Sigmoid colon (tissue), 7 donors: ENCODE measurements at places on chromosomes 3 and 15. TPM values are rescaled to one million over a fixed set of nuclear protein-coding genes. Genes with fewer than 3 reads are reported as not detected.

DNA sequence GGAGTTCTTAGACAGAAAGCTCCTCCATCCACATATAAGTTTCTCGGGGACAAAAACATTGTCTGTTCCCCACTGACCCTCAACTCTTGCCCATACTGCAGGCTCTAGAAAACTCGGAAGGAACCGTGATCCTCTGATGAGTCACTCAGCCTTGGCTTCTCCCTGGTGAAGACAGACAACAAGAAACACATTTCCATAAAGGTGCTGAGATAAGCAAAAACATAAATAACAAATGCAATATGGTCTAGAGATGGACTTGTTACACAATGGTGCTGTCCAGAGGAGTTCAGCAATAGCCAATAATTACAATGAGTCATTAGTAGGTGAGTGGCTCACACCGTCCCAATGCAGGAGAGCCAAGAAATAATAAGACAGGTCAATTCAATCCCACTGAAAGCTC lies 43.7 kb downstream of the MAGI1 start:
- DNase-seq: no peak
- H3K36me3 ChIP-seq: no peaks in the 10 kb centered on the region
- no peak overlapping the region for H3K4me3 ChIP-seq
- H3K27ac ChIP-seq: no peak overlapping the region

DNA sequence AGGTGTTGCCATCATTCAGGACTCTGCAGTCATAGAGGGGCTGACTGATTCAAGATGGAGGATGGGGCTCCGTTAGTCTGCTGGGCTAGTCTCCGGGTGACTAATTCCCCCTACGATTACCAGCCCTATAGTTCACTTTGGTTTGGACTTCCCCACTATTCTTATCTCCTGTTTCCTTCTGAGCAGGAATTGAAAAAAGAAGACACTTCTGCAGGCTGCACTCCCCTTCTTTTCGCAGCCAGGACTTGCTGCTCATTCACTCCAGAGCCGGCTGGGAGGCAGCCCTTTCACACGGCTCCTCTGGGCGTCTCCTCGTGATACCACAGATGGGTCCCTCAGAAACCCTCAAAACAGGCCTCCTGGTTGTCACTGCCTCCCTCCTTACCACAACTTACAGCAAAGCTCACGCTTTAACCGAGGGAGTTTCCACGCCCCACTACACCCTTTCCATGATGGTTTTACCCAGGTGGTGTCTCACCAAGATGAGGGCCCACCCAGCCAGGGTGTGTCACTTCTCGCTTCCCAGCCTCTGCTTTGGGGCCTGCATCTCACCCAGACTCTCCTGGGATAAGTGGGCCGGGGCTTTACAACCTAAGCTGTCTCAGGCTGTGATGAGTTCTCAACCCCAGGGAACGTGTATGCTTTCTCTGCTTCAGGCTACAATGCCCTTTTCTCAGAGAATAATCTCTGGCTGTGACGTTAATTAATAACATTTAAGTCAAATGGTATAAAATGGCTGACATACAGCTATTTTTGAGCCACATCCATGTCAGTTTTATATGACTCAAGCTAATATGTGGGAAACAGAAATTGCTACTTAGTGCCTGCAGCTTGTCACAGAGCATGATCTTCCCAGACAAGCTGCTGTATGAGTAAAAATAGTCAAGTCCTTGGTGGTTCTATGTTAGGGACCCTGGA lies 11.9 kb downstream of the CX3CR1 start:
- H3K27ac ChIP-seq: no peak overlapping the region
- no peaks in the 10 kb centered on the region for H3K27me3 ChIP-seq
- no peaks in the 10 kb centered on the region for H3K4me1 ChIP-seq
- no peaks in the 10 kb centered on the region for H3K36me3 ChIP-seq

DNA sequence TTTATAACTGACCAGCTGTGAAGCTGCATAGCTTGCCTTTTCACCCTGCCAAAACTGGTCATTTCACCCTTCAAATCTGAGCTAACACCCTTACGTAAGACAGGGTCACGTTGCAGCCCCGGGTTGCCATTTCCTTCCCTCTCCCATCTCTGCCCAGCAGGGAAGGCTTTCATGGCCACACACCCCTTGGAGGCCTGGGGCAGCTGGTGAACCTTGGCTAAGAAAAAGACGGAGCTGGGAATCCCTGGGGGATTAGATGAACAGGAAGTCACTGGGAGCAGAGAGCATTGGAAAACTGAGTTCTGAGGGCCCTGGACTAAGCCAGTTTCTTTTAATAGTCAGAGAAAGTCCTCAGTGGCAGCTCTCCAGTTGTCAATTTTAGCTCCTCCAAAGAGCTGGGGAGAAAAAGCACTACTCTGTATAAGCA lies 67.8 kb downstream of the TTC23 start:
- no peak overlapping the region for H3K4me3 ChIP-seq
- H3K27ac ChIP-seq: peak overlapping the region; percentile 96
- H3K4me1 ChIP-seq: peaks cover 59% of the 10 kb centered on the region
- peak; percentile 79 for DNase-seq
- H3K36me3 ChIP-seq: no peaks in the 10 kb centered on the region

- H3K27me3 ChIP-seq: no peaks in the 10 kb centered on the region
- no peak overlapping the region for H3K27ac ChIP-seq
Observed at GRCh38 chr3:67077656-67078055, 79.5 kb downstream of the KBTBD8 start.

DNA sequence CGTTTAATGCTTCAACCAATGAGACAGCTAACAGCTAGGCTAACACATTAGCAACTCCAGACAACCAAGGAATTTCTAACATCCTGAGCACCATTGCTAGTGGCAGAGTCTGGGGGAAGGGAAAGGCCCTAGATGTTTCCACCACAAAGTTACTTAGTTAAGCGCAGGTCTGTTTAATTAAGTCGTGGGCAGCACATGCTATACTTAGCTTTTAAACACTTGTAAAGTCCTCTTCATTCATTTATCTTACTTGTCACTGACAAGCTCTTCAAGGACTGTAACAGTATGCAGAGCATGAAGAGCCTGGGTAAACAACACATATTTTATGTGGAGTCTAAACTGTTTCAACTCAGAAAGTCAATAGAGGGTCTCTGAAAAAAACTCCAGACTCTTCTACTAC lies 221.1 kb upstream of the WNT5A start:
- no peak overlapping the region for H3K27ac ChIP-seq
- H3K4me1 ChIP-seq: peaks cover 14% of the 10 kb centered on the region
- no peaks in the 10 kb centered on the region for H3K27me3 ChIP-seq
- H3K4me3 ChIP-seq: no peak overlapping the region

GRCh38 chr3:129277829-129278271 lies 820 bp upstream of the HMCES start:
- H3K27ac ChIP-seq: peak overlapping the region; percentile 97
- H3K4me1 ChIP-seq: peaks cover 22% of the 10 kb centered on the region
- H3K27me3 ChIP-seq: no peaks in the 10 kb centered on the region
- peak overlapping the region; percentile 80 for H3K4me3 ChIP-seq
- DNase-seq: no peak
- H3K36me3 ChIP-seq: peaks cover 15% of the 10 kb centered on the region

Gene CLSTN2
- 4.4 TPM for total RNA-seq
